ENCODE measurements at places on chromosomes 1 and 21.

DNA sequence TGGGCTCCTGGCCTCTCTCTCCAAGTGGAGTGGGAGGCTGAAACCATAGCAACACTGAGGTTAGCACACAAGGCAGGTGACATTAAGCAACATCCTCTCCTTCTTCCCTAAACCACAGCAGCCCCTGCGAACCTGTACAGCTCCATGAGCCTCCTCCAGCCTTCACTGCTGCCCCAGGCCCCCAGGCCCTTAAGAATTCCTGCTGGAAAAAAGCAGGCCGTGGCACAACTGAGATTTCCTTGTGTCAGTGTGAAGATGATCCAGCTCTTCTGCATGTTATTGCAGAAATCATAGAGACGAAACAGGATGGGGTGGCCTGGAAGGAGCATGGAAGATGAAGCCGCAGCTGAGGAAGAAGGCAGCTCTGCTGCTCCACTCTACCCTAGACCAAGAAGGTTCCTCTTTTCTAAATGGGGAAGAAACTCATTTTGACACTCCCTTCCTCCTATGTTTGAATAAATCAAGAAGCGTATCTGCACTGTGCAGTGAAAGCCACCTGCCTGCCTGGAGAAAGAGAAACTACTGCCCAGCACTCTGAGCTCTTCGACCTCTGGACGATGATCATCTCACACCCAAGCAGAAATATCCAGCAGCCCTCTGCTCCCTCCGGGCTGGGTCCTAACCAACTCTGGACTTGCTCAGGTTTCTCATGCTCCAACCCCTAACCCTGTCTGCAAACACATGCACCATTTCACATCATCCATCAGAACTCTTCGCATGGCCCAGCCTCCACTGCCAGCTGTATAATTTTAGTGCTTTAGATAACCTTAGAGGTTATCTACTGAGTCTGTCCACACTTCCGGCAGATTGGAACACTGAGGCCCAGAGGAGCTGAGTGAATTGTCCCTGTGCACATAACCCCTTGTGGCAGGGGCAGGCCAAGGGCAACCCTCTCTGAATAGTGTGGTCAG, 20.7 kb downstream of the SH3BP5L start:
- no peak for DNase-seq

- no peak for DNase-seq
Observed at GRCh38 chr21:15826147-15826780, 96.5 kb downstream of the USP25 start.

DNA sequence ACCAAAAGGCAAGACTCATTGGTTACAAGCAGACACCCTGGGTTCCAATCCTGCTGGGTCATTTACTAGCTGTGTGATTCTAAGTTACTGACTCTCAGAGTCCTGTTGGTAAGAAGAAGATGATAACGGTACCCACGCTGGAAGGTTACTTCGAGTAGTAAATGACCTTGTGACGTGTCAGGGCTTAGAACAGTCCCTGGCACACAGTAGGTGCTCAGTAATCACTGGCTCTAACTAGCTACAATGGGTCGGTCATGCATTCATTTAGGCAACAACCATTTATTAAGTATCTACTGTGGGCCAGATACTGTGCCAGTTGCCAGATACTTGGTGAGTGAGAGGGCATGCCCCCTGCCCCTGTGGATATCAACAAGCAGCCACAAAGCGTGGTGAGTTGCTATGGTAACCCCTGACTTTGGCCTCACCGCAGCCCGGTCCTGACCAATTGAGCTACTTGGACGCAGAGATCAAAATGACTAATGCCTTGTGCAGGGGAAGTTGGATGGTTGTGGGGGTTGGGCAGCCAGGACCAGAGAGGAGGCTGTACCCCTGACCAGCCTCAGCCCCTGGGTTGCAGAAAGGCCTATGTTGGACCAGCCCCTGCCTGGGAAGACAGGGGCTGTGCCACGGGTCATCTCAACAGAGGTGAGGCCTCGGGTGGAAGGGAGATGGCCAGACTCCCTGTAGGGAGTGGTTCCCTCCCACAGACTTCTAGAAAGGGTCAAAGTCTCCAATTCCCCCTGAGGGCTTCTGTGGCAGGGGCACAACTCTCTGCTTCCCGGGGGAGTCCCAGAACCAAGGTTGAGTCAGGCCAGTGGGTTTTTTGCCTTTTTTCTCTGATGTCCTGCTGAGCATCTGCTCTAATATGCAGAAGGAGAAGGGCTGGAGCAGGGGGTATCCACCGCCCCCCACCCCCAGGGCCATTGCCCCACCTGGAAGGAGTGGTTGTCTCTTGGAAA, 16.0 kb downstream of the DHRS3 start:
- DNase-seq, result peak; percentile 48

DNA sequence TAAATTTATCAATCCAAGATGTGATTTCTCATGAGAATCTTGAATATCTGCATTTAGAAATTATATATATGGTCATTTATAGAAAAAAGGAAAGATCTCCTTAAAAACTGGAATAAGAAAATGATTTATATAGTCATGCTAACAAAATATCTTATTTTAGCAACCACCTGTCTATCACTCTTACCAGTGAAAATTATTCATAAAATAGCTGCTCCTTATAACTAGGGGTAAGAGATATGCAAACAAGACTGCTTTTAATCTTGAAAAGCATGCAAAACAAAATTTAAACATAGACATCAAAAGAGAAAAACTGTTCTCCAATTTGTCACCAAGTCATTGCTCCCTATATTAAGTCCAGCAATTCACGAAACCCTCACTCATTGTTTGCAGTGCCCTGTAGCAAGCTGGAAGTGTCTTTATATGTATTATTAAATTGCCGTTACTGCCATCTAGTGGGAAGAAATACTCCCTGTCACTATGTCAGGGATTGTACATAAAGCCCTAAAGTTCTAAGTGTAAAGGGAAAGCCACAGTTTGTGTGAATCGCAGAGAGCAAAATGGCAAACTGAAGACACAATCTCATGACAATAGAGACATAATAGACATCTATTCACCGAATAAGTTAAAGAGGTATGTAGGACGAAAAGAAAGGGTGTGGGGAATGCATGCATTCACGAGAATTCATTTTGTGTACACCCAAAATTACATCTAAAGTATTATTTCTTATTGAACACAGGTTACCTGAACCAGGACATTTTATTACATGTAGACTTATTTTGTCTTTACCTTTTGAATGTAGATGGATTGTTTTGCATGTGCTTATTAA, 600.5 kb downstream of the USP25 start:
- peak; percentile 41 for DNase-seq

DNA sequence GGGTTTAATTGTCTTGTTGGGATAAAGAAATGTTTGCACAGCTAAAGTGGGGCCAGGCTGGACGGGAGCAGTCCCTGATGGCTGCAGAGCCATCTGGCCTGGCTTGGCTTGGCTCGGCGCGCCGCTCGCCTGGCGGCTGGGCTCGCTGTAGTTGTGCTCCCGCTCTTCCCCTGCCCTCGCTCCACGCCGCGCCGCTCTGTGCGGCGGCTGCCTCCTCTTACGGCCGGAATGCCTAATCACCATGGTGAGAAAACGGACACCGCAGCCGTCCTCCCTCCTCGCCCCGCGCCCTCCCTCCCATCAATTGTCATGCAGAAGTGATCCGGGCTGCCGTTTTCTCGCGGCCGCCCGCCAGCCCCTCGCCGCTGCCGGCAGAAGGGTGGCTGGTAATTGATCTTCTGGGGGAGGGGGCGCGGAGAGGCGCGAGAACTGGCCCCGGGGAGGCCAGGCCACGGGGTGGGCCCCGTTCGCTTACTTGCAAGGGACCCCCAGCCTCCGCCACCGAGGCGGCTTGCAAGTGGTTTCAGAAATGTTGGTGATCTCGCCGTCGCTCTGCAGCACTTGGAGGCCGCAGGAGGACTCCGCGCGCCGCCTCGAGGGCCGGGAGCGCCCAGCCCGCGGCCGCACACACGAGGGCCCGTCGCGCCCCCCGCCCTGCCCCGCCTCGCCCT, 12.4 kb downstream of the RNF220 start:
- no peak for DNase-seq

DNA sequence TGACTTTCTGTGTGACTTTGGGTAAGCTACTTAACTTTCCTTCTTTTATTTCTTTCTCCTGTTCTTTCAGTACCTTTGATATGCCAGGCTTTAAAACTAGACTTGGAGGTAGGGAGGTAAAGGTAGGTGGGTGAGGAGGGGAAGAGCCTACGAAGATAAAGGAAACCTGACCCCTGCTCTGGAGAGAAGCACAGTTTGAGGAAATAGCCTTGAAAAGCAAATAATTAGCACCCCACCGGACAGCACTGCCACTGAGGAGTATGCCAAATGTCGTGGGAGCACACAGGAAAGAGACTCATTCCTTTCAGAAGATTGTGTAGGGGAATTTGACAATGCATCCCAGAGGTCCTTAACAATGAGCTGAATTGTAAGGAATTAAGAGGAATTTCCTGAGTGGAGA, 65.2 kb upstream of the SPAG17 start:
- no peak for DNase-seq

GRCh38 chr1:2335721-2336455, 55.5 kb downstream of the MORN1 start:
- no peak for DNase-seq

DNA sequence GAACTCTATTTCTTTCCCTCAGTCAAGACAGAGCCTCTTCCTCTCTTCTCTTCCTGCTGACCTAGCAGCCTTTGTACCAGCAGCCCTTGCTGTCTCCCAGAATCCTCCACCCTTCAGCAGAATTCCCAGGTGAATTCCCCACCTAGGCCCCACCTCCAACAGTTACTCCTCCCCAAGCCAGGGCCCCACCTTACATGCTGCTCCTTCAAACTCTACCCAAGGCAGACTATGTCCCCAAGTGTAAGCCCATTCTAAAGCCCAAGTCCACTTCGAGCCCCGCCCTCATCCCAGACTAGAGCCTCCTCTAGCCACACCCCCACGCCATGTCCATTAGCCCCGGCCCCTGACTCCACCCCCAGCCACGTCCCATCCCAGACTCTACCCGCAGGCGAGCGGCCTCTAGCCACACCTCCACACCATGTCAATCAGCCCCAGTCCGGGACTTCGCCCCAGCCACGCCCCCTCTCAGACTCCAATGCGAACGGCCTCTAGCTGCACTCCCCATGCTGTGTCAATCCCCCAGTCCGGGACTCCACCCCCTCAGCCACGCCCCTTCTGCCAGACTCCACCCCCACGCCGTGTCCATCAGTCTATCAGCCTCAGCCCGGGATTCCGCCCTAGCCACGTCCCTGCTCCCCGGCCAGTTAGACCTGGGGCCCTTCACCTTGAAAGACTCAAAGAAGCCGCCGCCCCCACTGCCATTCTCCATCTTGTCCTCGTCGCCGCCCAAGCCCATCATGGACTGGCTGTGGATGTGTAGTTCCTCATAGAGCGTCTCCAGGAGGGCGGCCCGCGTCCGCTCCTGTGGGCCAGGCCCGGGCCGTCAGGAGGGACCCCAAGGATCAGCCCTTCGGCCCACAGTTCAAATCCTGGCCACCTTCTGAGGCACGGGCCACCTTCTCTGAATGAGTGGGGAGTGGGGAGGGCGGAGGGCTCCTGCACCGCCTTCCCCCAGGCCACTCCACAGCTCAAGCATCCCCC, 61.3 kb downstream of the RAP1GAP start:
- DNase-seq, result peak; percentile 33

- DNase-seq, result no peak
Observed at GRCh38 chr21:29604076-29604475, 305.4 kb downstream of the BACH1 start.

DNA sequence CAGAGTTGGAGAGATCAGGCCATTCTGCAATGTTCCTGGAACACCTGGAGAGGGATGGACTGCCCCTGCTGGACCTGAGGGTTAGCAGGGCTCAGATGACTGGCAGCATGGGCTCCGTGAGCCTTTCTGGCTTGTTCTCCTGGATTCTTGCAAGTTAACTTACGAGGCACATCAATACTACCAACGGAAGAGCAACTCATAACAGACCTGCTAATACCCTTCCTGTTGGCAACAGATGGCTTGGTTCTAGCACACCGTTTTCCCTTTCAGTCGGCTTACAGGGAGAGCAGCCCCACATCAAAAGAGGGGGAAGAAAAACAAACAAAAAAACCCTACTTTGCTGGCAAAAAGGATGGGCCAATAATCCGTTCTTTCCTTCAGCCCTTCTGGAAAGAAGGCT, 47.9 kb downstream of the SLC66A1 start:
- no peak for DNase-seq

DNA sequence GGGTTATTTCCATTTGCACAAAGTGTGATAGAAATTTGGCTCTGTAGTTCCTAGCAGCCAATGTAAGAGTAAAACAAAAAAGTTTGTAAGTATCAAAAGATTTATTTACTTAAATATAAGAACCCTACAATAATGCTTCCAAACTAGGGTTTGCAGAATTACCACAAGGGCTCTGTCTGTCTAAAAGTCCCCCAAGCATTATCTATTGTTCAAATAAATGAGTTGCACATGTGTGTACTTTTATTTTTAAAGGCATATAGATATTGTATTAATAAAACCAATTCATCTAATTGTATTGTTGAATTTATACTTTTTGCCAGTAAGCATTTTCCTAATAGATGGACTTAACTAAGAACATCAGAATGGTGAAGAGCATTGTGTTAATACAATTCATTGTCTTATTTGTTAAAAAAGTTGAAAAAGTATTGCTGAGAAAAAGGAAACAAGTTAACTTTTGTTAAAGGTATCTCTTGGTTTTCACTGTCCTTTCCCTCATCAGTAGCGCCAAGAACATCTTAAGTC, 863 bp upstream of the PTPRC start:
- no peak for DNase-seq

DNA sequence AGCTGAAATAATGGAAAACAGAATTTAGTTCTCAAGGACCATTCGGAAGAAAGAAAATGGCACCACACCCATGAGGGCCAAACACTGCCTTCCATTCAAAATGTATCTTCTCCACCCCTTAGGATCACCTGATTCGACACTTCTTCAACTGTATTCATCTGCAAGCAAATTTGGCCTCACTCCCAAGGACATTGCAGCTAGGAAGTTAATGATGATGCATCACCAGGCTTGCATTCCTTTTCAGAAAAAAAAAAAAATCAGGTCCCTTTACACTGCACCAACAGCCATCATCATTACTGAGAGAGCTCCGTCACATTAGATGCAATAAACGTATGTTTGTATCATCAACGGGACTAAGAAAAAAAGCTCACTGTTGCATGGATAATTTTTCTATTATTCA, 368.3 kb downstream of the PCP4 start:
- no peak for DNase-seq

DNA sequence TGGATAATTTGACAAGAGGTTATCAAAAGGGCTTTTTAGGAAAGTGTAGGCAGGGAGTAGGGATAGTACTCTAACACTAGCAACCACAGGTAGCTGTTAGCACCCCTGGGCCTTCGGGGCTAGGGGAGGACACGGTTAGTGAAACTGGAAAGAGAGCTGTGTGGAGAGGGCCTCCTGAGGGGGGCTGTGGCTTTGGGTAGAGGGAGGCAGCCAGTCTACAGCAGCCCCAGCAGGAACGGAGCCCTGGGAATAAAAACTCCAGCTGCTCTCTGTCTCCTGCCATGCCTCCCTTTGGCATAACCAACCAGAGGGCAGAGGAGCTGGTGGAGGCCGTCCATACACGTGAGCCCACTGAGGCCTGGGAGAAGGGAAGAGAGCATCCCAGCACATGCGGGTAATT, 223.2 kb downstream of the FOXD2 start:
- DNase-seq, result no peak

- DNase-seq, result no peak
Observed at GRCh38 chr1:22323141-22323845, 128.4 kb upstream of the ZBTB40 start.

GRCh38 chr1:22503721-22504410, 52.2 kb downstream of the ZBTB40 start:
- no peak for DNase-seq

GRCh38 chr1:21617126-21617738, 51.9 kb downstream of the RAP1GAP start:
- no peak for DNase-seq

- DNase-seq, result no peak
Observed at GRCh38 chr1:87464022-87464490, 135.4 kb downstream of the LMO4 start.

- DNase-seq, result no peak
Observed at GRCh38 chr1:216216305-216216704, 206.9 kb downstream of the USH2A start.

Data from skeletal muscle cell (primary cell).